ENCODE measurements at places on chromosomes 16 and 17. TPM values are rescaled to one million over a fixed set of nuclear protein-coding genes. Genes with fewer than 3 reads are reported as not detected.

- no peaks in the 10 kb centered on the region for H3K4me1 ChIP-seq
- no peak overlapping the region for H3K27ac ChIP-seq
- no peak for DNase-seq
- H3K4me3 ChIP-seq = no peak overlapping the region
- H3K27me3 ChIP-seq = no peaks in the 10 kb centered on the region
- no peaks in the 10 kb centered on the region for H3K36me3 ChIP-seq
Measured at GRCh38 chr17:29791336-29792080, 138.5 kb downstream of the SSH2 start.

DNA sequence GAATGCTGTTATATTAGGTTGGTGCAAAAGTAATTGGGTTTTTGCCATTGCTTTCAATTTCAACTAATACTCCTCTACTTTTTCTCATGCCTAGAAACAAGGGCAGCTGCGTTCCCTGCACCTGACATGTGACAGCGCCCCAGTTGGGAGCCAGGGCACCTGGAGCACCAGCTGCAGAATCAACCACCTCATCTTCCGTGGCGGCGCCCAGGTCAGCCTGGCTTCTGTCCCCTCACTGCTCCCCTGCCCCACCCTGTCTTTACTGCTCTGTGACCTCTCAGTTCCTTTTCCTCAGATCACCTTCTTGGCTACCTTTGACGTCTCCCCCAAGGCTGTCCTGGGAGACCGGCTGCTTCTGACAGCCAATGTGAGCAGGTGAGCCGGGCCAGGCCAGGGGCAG lies 16.4 kb upstream of the ITGAD start:
- H3K36me3 ChIP-seq = no peaks in the 10 kb centered on the region
- H3K4me1 ChIP-seq = no peaks in the 10 kb centered on the region
- no peak for DNase-seq
- H3K4me3 ChIP-seq = no peak overlapping the region
- no peaks in the 10 kb centered on the region for H3K27me3 ChIP-seq

- H3K4me1 ChIP-seq = no peaks in the 10 kb centered on the region
- DNase-seq = no peak
- no peak overlapping the region for H3K4me3 ChIP-seq
- no peaks in the 10 kb centered on the region for H3K27me3 ChIP-seq
- H3K36me3 ChIP-seq = peaks cover 12% of the 10 kb centered on the region
Measured at GRCh38 chr16:75385507-75386152, 47.7 kb downstream of the CFDP1 start.

GRCh38 chr17:16886655-16887322 lies 85.1 kb downstream of the TNFRSF13B start:
- no peak overlapping the region for H3K27ac ChIP-seq
- no peaks in the 10 kb centered on the region for H3K27me3 ChIP-seq
- H3K36me3 ChIP-seq = no peaks in the 10 kb centered on the region

PHF23 gene
- 28.2 TPM for total RNA-seq

AKAP10 gene
- total RNA-seq = 16.8 TPM

SLFN11 gene
- 11.3 TPM for total RNA-seq

CDRT15L2 gene
- not detected for total RNA-seq

Measured in psoas muscle (tissue), 8 donors.